ENCODE measurements at places on chromosomes 3 and 15.

- DNase-seq: no peak
Observed at GRCh38 chr3:126146034-126146433, 34.4 kb downstream of the ALDH1L1 start.

- DNase-seq: no peak
Observed at GRCh38 chr15:65638681-65639089, 16.9 kb downstream of the SLC24A1 start.

- DNase-seq: no peak
Observed at GRCh38 chr3:128177865-128178264, 24.6 kb downstream of the EEFSEC start.

DNA sequence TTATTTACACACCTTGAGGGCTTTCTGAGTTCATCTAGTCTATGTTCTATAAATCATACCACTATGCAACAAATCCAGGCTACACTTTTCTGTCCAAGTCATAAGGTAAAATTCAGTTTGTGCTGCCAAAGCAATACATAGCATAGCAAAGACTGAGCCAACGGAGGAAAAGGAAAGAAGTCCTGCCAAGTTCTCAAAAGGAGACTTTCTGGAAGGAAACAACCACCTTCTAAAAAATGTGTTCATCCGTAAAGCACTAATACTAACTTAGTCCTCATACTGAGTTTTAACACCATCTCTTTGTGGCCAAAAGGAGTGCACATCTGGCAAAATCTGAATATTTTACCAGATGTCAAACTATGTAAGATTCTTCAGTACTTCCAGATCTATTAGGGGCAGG lies 620.2 kb downstream of the RBMS3 start:
- DNase-seq: no peak

- no peak for DNase-seq
Observed at GRCh38 chr3:50242381-50242770, 6.4 kb downstream of the GNAI2 start.

GRCh38 chr15:85761635-85762034 lies 33.1 kb downstream of the KLHL25 start:
- DNase-seq: no peak

- no peak for DNase-seq
Observed at GRCh38 chr3:46087871-46088270, 60.6 kb upstream of the XCR1 start.

GRCh38 chr3:189148081-189148507 lies 23.7 kb upstream of the TPRG1 start:
- DNase-seq: peak; percentile 14
